ENCODE measurements at places on chromosomes 1 and 21.

DNA sequence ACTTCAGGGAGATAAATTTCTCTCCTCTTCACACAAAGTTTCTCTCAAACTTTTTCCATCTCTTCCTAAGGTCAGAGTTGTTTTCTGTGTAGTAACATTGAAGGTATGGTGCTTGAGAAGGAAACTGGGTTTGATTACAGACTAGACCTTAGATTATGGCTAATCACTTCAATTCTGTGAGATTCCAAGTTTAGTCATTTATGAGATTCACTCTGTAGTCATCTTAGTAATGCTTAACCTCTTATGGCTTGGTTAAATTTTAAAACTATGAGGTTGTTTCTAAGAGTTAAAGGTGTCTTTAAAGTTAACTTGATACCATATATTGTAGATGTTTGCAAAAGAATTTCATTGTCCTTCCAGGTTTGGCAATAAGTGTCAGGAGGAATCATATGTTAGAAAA lies 1092.2 kb downstream of the KCNT2 start:
- DNase-seq: no peak

DNA sequence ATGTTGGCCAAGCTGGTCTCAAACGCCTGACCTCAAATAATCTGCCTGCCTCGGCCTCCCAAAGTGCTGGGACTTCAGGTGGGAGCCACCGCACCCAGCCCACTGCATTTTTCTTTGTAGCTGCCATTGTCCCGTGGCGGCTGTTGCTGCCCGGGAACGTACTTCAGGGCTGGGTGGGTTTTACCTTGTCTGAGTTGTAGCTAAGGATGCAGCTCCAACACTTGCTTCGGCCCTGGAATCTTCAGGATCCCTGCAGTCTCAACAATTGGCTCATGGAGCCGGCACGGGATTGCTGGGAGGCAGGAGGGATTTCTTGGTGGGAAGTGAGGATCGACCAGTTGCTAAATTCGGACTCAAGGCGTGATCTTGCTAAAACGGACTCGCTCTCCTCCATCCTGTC lies 10.7 kb downstream of the TNFRSF8 start:
- no peak for DNase-seq

GRCh38 chr1:42146626-42147320 lies 6.4 kb upstream of the GUCA2B start:
- DNase-seq: peak; percentile 92

- DNase-seq: no peak
Observed at GRCh38 chr1:29338908-29339575, 102.7 kb downstream of the PTPRU start.

DNA sequence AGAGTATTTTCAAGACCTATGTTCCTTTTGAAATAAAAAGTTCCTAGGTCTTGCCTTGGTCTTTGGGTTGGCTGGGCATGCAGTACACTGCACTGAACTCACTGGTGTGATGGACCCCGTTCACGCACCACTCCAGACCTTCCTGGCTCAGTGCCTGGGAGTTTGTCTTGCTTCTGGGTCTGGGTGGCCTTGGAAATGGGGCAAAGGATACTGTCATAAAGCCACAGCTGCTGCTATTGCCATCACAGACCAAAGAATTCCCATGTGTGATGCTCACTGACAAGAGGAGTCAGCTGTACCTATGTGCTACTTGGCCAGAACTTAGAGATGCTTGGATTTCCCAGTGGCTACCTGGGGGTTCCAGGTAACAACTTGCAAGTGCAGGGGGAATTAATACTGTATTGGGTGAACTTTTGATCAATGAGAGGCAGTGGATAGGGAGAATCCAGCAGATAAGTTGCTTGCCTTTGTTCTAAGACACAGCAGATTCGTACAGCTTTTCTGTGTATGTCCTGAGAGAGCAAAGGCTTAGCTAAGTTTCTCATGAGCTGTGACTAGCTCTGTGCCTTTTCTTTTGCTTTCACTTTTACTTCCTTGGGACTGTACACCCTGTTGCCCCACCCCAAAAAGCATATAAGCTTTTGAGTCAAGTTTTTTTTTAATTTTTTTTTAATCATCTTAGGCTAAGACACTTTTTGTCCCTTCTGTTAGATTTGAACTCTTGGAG lies 115.3 kb downstream of the RUNX1 start:
- DNase-seq: no peak

DNA sequence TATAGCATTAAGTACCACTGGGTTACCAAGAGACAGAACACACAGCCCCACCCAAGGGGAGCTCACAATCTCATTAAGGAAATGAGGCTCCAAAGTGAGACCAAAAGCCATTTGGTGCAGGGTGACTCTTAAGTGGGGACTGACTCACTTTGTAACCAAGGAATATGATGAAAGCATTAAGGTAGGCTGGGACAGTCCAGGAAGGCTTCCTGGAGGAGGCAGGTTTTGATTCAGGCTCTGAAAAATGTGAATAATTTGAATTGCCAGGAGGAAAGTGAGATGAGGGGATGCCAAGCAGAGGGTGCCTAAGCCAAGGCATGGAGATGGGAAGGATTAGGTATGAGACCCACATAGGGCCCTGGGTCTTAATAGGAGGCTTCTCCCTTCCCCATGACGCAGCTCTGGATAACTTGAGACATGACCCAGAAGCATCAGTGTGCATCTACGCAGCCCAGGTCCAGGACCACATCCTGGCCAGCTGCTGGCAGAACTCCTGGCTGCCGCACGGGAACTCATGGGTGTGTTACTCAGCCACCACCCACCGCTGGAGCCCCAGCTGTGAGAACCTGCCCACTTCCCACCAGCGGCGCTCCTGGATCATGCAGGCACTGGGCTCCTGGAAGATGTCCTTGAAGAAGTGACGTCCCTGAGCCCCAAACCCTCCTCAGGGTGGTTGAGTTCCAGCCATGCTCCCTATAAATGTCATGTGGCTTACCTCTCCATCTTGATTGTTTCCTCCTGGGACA lies 5.9 kb upstream of the TTC4 start:
- DNase-seq: no peak

- no peak for DNase-seq
Observed at GRCh38 chr21:18716578-18717138, 313.1 kb upstream of the TMPRSS15 start.

GRCh38 chr1:81915937-81916336 lies 115.2 kb downstream of the ADGRL2 start:
- no peak for DNase-seq

DNA sequence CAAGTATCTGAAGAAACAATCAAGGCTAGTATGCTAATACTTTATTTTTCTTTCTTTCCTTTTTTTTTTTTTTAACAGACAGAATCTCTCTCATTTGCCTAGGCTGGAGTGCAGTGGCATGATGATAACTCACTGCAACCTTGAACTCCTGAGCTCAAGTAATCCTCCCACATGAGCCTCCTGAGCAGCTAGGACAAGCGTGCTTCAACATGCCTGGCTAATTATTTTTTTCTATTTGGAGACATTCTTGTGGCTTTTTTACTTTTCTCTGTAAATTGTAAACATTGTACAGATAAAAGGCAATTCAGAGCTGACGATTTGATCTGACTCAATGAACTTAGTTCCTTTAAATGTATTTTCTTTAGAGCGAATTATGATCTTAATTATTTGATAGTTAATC lies 41.4 kb downstream of the CCDC18 start:
- DNase-seq: no peak

DNA sequence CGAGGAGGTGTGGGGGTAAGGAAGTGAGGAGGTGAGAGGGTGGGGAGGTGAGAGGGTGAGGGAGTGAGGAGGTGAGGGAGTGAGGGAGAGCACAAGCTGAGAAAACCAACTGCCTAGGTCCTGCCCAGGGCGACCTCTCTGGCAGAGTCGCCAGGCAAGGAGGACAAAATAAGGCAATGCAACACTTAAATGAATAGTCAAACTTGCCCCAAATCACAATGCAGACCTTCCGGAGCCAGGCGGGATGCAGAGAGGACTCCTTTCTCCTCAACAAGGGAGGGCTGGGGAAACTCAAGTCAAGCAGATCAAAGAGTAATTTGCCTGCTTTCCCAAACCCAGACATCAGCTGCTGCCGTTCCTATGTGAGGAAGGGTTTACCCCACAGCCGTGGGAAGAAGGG lies 86.0 kb downstream of the CCDC185 start:
- DNase-seq: no peak

GRCh38 chr21:38524168-38525153 lies 26.2 kb upstream of the ERG start:
- DNase-seq: no peak

- peak; percentile 47 for DNase-seq
Observed at GRCh38 chr1:23838401-23838866, 13.2 kb upstream of the HMGCL start.

DNA sequence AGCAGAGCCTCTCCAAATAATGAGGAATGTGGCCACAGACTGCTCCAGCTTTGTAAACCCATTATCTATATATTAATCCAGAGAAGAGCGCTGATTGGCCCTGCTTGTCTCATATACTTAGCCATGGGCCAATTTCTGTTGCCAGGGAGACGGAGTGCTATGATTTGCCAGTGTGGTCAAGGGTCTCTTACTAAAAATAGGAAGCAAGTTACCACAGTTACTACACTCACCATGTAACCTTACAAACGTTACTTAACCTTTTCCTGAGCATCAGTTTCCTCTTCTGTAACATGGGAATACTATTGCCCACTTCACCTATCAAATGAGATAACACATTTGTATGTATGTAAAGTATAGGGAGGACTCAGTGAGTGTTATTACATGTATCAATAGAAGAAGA lies 7.7 kb upstream of the S100A2 start:
- DNase-seq: no peak
